ENCODE measurements at places on chromosomes 1 and 21.
A peak's percentile ranks its signal among the peaks of the same experiment; 100 is the strongest.

DNA sequence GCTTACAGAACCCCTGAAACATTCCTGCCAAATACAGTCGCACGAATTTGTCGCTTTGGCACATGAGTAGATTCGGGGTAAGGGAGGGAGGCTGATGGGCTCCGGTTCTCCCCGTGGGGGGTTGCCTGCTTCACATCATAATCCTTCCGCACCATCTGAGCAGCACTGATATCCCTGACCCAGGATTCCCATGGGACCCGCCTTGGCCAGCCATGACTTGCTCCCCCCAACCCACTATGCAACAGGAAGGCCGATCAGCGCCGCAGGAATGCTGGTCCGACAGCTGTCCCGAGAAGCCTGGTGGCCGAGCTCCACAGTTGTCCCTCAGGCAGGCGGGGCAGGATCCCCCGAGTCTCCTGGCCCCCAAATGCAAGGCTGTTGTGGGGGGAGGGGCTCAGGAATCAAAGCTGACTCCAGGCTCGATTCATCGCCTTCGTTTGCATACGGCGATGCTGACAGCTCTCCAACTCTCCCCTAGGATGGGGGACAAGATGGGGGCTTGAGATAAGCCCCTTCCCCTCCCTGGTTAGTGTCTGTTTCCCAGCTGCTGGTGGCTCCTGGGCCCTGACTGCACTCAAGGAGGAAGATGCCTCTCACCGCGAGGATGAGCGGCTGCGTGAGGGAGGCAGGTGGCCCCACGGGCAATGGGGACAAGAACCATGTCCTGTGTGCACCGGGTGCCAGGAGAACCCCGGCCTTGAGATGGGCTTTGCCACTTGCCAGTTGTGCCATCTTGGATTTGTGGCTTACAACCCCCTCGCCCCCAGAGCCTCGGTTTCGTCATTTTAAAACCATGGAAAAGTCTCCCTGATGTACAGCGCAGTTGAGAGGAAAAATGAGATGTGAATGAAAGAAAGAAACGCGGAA lies 9.3 kb downstream of the DRAXIN start:
- DNase-seq: no peak

DNA sequence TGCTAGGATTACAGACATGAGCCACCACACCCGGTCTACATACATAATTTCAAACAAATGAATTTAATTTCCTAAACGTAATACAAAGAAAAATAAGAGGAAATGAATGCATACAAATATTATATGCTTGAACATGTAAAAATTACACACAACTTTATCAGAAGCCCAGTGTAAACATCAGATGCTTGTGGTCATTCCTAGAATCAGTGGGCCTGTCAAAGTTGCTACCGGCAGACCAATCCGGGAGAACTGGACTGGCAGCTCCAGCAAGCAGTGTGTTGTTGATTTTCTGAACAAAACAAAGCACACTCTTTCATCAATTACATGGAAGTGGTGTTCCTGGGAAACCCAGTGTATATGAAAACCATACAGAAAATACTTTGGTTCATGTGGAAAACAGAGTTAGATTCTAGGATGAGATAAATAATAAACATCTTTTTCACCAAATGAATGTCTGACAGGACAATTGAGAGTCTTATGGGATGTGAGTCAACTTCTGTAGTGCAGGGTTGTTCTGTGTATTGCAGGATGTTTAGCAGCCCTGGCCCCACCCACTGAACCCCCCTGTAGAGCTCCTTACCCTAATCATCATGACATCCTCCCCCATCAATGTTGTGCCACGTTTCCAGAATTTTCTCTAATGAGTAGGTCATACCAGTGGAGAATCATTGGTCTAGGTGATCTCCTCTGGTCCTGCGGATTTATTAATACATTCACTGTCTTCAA lies 33.8 kb downstream of the MFSD2A start:
- no peak for DNase-seq

DNA sequence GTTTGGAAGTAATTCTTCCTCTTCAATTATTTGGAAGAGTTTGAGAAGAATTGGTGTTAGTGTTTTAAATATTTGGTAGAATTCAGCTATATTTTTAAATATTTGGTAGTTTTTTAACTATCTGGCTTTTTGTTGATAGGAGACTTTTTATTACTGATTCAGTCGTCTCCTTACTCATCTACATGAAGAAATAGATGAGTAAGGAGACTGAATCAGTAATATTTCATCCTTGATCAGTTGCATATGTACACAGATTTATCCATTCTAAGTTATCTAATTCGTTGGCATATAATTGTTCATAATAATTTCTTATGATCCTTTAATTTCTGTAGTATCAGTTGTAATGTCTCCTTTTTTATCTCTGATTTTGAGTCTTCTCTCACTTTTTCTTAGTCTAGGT lies 224.1 kb downstream of the GPR52 start:
- no peak for DNase-seq

DNA sequence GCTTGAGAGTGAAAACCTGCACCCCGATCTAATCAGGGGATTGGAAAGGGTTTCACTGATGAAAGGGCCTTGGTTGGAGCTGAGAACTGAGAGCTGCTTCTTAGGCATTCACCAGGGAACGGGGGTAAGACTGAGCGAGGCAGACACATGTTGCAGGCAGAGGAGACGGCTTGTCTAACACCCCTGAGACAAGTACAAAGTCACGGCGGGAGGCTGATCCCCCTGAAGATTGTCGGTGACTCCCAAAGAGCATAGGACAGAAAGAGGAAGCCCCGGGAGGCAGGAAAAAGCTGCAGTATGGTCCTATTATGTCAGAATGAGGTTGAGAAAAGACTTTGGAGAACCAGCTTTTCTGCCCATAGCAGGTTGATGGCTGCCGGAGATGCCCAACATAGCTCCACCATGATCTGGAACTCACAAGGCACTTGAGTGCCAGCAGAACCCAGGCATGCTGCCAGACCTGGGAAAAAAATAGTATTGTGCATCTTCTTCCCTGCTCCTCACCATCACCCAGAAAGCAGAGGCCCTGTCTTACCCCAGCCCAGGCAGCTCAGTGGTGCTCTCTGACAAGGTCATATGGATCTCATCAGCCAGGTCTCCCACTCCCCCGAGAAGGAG lies 463.9 kb upstream of the PROX1 start:
- no peak for DNase-seq

- DNase-seq: peak; percentile 37
These were observed 112.5 kb upstream of the NBPF11 start for GRCh38 chr1:148264374-148265276.

- no peak for DNase-seq
These were observed 152.3 kb upstream of the RAB4A start for GRCh38 chr1:229118477-229119061.

DNA sequence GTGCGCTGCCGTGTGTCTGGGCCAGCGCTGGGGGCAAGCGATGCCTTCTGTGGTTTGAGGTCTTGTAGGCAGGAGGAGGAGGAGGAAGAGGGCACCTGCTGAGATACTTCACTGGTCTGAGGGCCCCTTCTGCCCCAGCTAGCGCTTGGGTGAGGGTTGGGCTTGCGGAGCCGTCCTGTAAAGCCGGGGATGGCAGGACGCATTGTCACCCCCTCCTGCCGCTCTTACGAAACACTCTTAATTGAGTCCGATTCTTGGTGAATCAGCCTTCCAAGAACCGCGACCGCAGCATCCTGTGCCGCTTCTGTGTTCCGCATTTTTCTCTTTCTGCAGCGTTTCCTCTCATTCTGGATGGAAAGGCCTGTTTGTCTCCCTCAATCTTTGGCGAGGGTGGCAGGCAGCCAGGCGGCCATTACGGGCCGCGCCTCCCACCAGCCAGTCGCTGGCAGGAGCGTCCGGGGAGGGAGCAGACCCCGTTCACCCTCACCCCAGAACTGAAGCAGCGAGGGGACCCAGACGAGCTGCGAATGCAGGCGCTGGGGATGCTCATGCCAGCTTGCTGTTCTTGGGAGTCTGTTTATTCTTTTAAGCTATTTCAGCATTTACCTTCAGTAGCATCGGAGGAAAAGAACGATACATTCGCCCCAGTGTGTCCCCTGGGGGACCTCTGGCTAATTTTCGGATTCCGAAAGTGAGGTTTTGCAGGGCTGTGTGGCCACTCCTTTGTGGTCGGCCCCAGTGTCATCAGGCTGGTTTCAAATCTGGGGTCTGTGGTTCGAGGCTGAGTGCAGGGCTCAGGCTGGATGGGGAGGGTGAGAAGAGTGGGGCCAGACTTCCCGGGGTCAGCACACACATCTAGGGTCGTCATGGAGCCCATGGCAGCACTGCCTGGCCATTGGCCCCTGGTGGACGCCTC lies 62.7 kb downstream of the SKI start:
- DNase-seq: no peak

- DNase-seq: no peak
These were observed 18.7 kb downstream of the TMEM53 start for GRCh38 chr1:44655609-44656008.

DNA sequence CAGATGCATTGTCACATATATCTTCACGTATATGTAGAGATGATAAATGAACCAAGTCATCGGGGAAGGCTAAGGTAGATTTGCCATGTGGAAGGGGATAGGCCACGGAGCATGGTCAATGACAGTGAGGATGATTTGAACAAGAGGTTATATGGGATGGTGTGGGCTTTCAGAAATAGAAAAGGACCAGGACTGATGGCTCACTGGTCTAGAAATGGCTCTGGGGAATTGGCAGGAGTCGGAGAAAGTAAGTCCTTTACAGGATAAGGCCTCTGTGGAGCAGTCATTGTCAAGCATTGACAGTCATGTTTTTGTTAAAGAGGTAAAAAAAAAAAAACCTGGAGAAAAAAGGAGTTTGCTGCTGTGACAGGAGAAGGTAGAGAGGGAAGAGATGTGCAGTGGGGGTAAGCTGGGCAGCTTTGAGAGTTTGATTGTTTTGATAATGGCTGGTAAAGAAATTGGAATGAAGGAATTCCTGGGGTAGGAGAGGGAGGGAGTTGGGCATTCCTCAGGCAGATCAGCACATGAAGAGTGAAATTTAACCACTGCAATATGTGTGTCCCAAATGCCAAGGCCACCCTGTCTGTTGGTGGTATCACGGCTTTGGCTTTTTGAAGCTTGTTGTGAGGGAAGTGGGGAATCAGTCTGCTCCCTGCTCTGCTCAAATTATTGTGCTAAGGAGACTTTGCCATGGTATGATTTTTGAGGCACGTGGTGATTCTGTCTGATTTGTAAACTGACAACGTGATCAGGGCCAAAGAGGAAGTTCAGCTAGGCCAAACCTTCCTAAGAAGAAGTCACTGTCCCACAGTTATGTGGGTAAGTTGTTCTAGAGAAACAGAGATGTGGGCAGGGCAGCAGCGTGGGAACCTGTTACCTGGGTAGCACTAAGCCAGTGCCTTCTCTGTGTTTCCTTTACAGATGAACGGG lies 26.0 kb downstream of the MACF1 start:
- no peak for DNase-seq

DNA sequence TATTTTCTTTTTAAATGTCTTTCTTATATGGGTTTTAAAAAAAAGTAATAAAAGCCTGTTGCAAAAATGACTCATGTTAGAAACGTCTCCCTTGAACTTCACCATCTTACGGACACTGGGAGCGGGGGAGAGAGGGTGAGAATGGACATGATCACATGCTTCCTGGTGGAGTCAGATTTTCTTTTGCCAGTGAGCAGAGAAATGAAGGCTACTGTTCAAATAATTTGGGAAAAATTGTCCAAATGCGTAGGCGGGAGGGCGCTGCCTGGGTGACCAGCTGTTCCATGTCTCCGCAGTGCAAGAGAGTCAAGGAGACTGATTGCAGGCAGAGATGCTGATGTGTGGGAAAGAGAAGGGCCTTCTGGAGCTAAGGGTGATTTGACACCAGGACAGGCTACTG lies 23.1 kb downstream of the EIF2D start:
- DNase-seq: no peak

DNA sequence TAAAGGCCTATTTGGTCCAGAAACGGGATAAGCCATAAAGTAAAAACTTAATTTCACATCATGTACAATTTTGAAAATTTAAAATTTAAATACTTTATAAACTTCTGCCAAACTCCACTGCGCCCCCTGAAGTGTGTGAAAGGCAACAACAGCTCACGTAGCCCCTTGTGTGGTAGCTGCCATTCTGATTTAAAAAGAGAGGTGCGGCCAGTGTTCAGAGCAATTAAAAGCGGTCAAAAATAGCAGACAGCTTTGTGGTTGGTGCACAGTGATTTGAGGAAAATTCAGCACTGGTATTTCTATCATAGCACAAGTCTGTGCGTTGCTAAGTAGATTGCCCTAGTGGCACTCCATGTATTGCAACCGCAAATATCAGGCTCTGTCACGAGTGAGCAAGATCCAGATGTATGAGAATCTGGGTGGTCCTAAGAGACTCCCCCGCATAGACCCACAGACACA lies 122.5 kb downstream of the ATG4C start:
- no peak for DNase-seq

GRCh38 chr21:45265721-45266517 lies 21.8 kb downstream of the POFUT2 start:
- no peak for DNase-seq

DNA sequence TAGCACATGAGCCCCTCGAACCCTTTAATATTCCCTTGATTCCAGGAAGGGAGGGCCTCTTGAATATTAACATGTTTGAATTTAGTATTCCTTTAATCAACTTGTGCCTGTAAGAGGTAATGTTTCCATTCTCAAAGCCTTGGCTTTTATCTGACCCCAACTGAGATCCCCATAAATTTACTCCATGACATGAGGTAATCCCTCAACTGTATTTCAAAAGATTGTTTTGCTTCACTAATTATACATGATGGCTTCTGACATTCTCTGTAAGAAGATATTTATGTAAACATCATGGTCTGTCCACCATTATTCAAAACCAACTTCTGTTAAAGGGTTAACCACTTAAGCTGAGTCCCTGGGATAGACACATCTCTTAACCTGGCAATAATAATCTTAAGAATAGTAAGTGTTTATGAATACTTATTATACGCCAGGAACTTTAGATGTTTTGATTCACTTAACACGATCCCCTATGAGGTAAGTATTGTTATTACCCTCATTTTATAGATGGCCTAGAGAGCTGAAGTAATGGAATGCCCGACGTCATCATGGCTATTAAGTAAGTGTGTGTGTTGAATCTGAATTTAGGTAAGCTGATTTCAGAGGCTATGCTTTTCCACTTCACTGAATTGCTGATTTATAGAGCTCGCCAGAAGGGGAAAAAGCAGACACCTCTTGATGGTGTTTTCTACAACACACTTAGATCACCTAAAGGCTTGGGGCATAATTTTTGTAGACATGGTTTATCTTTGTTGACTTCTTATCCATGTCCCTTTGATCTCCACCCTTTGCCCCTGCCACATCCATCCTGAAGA lies 11.1 kb downstream of the KRTAP19-1 start:
- DNase-seq: no peak

GRCh38 chr1:208825300-208825699 lies 581.1 kb upstream of the PLXNA2 start:
- no peak for DNase-seq

GRCh38 chr1:5514527-5515183 lies 477.6 kb downstream of the NPHP4 start:
- DNase-seq: peak; percentile 69

DNA sequence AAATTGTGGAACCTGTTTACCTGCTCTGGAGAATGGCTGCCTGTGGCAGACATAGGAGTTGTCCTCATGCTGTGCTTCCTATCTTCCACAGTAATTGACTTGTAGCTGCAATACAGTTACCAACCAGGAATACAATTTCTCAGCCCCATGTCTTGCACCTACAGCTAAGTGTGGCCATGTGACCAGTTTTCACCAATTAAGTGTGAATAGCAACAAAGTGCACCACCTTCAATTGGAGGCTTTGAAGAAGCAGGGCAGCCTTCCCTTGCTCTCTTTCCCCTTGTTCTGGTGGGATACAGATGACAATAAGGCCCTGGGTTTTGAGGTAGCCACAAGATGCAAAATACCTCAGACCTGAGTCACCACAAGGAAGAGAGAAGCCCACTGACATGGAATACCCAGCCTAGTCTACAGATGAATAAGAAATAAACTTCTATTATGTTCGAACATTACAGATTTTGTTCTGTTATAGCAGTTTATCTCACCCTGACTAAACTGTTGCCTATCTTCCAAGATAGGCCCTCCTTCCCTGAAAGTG lies 70.2 kb upstream of the S1PR1 start:
- DNase-seq: no peak

Measured in 8988T (cell line).